ENCODE measurements at places on chromosomes 6 and 20. TPM values are rescaled to one million over a fixed set of nuclear protein-coding genes. Genes with fewer than 3 reads are reported as not detected.

DNA sequence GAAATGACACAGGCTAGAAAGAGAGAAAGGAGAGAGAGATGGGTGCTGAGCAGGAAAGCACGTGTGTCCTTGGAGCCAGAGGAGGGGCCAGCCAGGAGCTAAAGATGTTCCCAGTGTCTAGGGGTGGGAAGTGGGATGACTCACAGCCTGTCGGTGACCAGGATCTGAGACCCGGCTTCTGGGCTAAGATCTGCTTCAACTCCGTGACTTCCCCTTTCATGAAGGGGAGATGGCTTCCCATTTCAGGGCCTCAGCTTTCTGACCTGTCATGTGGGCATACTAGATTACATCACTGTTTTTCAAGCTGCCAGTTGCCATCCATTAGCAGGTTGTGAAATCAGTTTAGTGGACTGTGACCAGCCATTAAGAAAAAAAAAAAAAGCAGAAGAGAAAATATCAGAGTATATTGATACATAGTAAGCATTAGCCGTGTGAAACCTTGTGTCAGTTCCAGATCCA, 5.4 kb downstream of the TGM3 start:
- H3K4me3 ChIP-seq = no peak overlapping the region
- H3K4me1 ChIP-seq = peaks cover 4% of the 10 kb centered on the region
- no peaks in the 10 kb centered on the region for H3K27me3 ChIP-seq
- no peak overlapping the region for H3K27ac ChIP-seq
- no peaks in the 10 kb centered on the region for H3K36me3 ChIP-seq

- no peak for DNase-seq
- H3K27me3 ChIP-seq = no peaks in the 10 kb centered on the region
- no peak overlapping the region for H3K4me3 ChIP-seq
- H3K4me1 ChIP-seq = no peaks in the 10 kb centered on the region
Measured at GRCh38 chr6:114158838-114159694, 183.8 kb downstream of the HS3ST5 start.

GRCh38 chr6:9647071-9647445, 767.8 kb downstream of the TFAP2A start:
- H3K36me3 ChIP-seq = no peaks in the 10 kb centered on the region
- H3K27me3 ChIP-seq = no peaks in the 10 kb centered on the region
- no peak overlapping the region for H3K4me3 ChIP-seq
- DNase-seq = no peak
- no peak overlapping the region for H3K27ac ChIP-seq

Gene GINM1
- 50.8 TPM for total RNA-seq
